Gastrocnemius medialis (tissue), 4 donors: ENCODE measurements at places on chromosomes 2 and 18. TPM values are rescaled to one million over a fixed set of nuclear protein-coding genes. Genes with fewer than 3 reads are reported as not detected.
A peak's percentile ranks its signal among the peaks of the same experiment; 100 is the strongest.

INPP5D gene
- 7.6 TPM for total RNA-seq

DNA sequence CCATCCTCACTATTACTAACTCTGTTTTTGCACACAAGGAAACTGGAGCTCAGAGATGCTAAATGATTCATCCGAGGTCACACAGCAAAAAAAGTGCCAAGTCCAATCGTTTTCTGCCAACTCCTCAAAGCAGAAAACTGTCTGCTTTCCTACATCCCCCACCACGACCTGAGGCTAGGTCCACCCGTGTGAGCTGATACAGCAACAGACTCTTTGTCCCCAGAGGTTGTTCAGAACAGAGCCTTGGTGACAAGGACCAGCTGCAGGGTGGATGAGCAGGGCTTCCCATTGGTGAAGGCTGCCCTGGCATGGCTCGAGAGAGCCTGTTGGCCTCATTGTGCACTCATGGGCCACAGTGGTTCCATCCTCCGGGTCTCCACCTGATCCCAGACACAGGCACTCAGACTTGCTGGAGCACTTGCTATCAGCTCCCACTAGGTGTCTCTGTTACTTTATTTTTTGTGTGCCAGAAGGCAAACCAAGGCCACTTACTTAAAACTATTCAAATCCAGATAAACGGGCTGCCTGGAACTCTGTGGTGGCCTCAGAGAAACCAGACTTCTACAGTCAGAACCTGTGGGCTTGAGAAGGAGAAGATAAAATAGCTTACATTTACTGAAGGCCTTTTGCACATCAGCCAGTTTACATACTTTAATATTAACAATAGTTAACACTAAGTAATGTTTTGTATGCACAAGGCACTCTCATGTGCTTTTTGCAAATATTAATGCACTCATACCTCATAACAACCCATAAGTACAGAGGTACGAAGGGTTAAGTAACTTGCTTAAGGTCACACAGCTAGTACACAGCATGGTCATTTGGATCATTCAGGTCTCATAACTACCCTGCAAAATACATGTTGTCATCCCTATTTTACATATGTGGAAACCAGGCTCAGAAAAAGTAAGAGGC lies 62.9 kb upstream of the CTIF start:
- no peaks in the 10 kb centered on the region for H3K4me1 ChIP-seq
- H3K27me3 ChIP-seq = no peaks in the 10 kb centered on the region
- peak; percentile 29 for DNase-seq
- no peak overlapping the region for H3K4me3 ChIP-seq
- no peak overlapping the region for H3K27ac ChIP-seq

- no peaks in the 10 kb centered on the region for H3K27me3 ChIP-seq
- H3K4me3 ChIP-seq = no peak overlapping the region
- H3K4me1 ChIP-seq = no peaks in the 10 kb centered on the region
- H3K27ac ChIP-seq = no peak overlapping the region
Observed at GRCh38 chr18:1619507-1619906, 714.8 kb downstream of the ADCYAP1 start.

- no peaks in the 10 kb centered on the region for H3K4me1 ChIP-seq
- H3K36me3 ChIP-seq = no peaks in the 10 kb centered on the region
- no peak for DNase-seq
- H3K27ac ChIP-seq = no peak overlapping the region
Observed at GRCh38 chr2:5250482-5250881, 441.7 kb upstream of the SOX11 start.

- peaks cover 22% of the 10 kb centered on the region for H3K4me1 ChIP-seq
- peaks cover 66% of the 10 kb centered on the region for H3K27me3 ChIP-seq
- no peaks in the 10 kb centered on the region for H3K36me3 ChIP-seq
- H3K4me3 ChIP-seq = peak overlapping the region; percentile 60
Observed at GRCh38 chr2:120736624-120737339, 1.1 kb downstream of the GLI2 start.

GRCh38 chr2:117953231-117953630 lies 60.6 kb downstream of the CCDC93 start:
- no peak for DNase-seq
- H3K4me3 ChIP-seq = no peak overlapping the region
- H3K4me1 ChIP-seq = no peaks in the 10 kb centered on the region
- peaks cover 97% of the 10 kb centered on the region for H3K36me3 ChIP-seq
- H3K27ac ChIP-seq = no peak overlapping the region
- H3K27me3 ChIP-seq = no peaks in the 10 kb centered on the region
